ENCODE measurements at places on chromosomes 16 and 17.

GRCh38 chr16:83908798-83909197, 9.9 kb downstream of the MLYCD start:
- DNase-seq: no peak

GRCh38 chr17:4100883-4101756, 41.7 kb downstream of the ZZEF1 start:
- DNase-seq: no peak

- no peak for DNase-seq
These were observed 30.4 kb downstream of the SOCS3 start for GRCh38 chr17:78329263-78330059.

GRCh38 chr17:848402-848801, 66.2 kb downstream of the MRM3 start:
- no peak for DNase-seq

DNA sequence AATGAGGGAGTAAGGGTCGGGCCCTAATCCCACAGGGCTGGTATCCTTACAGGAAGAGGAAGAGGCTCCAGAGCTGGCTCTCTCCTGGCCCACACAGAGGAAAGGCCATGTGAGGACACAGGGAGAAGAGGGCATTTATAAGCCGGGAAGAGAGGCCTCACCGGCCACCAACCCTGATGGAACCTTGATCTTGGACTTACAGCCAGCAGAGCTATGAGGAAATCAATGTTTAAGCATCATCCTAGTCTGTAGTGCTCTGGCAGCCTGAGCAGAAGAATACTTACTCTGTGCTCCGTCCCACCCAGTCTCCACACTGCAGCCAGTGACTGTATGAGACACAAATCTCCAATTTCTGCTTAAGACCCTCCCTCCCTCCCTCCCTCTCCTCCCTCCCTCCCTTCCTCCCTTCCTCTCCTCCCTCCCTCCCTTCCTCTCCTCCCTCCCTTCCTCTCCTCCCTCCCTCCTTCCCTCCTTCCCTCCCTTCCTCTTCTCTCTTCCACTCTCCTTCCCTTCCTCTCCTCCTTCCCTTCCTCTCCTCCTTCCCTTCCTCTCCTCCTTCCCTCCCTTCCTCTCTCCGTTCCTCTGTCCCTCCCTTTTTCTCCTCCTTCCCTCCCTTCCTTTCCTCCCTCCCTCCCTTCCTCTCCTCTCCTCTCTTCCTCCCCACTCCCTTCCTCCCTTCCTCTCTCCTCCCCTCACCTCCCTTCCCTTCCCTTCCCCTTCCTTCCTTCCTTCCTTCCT, 8.9 kb upstream of the TMEM220 start:
- DNase-seq: no peak
